ENCODE measurements at places on chromosomes 16 and 17.

DNA sequence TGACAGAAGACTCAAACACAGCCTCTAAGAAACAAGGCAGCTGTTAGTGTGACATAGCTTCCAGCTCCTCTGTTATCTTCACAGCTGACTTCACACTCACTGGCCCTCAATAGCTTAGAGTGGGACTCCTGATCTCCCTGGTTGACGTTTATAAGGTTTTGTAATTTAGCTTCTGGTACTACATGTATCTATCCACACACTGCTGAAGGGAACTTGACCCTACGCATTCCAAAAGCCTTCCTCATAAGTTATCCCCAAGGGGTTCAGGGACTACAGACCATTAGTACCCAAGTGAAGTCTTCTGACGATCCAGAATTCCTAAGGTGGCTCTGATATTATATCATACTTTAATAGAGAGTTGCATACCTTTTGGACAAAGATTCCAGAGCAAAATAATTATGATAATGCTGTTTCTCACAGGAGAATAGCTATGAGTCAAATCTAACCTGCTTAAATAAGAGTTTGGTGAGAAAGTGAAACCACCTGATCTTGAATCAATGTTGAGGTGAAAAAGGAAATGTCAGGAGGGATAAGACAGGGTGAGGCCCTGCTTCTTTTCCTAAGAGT is 14.5 kb downstream of the ACACA start:
- no peak for DNase-seq

DNA sequence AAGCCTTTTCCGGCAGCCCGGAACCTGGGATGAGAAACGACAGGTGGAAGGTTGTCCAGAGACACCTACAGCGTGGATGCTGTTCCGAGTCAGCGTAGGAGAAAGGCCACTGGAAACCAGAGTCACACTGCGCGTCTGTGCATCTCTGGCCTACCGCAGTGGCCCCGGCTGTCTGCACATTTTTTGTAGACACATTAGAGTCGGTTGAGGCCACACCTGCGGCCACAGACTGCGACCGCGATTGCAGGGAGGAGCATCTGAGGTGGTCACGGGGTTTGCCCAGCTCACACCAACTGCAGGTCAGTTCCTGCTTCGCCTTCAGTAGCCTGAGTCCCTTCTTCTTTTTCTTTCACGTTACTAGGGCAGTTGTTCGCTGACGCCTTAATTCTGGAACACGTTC is 52.4 kb downstream of the WDR45B start:
- DNase-seq = no peak

DNA sequence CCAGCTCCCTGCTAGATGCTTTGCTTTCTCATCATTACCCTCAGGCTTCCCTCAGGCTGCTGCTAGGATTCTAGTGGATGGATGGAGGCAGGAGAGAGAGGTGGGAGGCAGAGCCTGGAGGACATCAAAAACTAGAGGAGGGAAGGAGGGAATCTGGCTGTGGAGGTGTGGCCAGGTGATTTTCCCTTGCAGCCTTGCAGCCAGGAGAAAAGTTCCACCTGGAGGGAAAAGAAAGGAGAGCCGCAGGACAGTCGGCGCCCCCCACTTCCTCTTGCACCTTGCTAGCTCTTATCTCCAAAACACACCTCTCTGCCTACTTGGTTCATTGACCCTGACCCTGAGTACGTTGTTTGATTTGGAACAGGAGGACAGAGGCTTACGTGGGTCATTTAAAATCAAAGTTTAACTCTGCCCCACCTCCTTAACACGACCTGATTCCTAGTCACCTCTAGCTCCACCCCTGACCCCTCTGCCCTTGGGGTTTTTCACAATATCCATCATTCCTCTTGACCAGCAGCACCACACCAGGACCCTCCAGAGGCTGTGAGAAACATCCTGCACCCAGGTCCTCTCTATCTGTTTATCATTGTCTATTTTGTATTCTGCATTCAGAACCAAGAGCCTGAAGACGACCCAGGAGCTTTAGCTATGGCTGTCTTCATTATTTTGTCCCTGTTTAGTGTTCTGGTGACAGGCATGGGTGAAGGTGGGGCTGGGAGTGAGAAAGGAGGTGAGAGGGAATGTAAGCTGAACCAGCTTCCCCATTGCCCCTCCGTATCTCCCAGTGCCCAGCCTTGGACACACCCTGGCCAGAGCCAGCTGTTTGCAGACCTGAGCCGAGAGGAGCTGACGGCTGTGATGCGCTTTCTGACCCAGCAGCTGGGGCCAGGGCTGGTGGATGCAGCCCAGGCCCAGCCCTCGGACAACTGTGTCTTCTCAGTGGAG is 15.9 kb downstream of the AOC3 start:
- DNase-seq = no peak

- no peak for DNase-seq
These were observed 55.9 kb downstream of the MFSD11 start for GRCh38 chr17:76793775-76794174.

- DNase-seq = no peak
These were observed 493 bp upstream of the PDE6G start for GRCh38 chr17:81656835-81657234.

- no peak for DNase-seq
These were observed 1.5 kb downstream of the TMEM102 start for GRCh38 chr17:7436556-7437368.

DNA sequence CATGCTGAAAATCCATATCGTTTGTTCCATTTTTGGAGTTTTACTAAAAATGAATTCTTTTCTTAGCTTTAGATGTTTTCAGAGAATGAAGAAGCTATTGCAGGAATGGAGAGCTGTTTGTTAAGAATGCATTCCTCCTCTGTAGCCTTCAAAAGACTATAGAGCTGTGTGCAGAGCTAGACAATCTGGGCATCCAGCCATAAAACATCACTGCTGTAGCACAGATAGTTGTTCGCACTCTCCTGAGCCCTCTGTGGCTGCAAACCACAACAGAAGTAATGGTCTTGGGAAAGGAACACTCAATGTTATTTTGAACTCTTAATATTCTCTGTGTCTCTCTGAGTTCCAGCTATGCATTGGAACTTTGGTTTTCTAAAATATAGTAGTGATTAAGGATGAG is 4.9 kb downstream of the TNRC6C start:
- DNase-seq = no peak

- DNase-seq = no peak
These were observed 155.9 kb downstream of the NTN1 start for GRCh38 chr17:9177212-9177611.
